ENCODE measurements at places on chromosomes 3 and 15.

DNA sequence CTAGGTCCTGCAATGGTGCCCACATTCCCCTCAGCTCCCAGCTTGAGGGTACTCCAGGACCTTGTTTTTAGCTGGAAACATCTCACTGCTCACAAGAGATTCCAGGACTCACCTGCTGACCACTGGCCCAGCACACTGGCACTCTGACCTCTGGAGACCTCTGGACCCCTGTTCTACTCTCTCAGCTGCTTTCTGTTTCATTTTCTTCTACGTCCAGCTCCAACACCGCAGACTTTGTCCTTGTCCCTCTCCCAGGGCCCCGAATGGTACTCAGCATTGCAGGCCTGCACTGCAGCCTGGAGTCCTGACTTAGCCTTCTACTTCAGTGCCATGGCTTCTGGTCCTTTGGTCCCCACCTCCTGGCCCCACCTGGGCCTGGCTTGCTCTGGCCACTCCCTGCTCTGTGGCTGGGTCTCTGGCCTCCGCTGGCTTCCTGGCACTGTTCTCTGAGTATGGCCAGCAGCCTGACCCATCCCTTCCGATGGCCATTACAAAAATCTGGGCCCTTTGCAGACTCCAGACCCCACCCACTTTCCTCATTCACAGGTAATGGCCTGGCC, 27.9 kb downstream of the KY start:
- no peak for DNase-seq

DNA sequence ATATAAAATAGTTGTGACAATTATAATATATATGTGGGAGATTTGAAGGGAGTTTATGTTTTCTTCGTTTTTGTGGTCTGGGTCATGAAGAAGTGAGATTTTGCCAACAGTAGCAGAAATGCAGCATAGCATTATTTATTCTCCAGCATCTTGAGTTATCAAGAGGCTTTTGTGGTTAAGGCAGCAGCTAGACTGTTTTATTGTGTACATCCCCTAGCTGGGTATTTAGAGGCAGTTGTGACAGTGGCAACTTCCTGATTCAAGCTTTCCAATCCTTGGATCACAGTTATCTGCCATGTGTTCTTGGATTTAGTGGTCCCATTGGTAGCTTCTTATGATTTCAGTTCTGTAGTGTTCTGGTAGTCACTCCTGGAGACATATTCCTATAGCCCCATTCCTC, 29.0 kb downstream of the ARIH1 start:
- DNase-seq: no peak

- no peak for DNase-seq
Measured at GRCh38 chr3:80285388-80285787, 517.6 kb upstream of the ROBO1 start.

GRCh38 chr15:70375586-70375985, 277.9 kb upstream of the TLE3 start:
- no peak for DNase-seq

GRCh38 chr3:72303926-72304325, 519.0 kb upstream of the PROK2 start:
- no peak for DNase-seq

DNA sequence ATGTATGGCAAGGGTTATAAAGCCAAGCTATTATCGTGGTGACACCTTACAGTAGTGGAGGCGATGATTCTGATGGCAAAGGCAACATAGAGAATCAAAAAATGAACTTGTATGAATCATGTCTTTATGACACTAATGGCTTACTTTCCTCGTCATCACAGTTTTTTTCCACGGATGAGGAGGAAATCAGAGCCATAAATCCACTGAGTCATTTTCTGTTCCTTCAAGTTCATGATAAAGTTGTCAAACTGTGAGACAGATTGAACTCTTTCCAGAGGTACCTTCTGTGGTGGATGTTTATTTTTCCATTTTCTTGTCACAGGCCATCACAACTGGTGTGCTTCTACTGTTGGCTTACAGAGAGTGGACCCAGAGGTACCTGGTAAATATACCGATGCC, 8.5 kb downstream of the TMEM212 start:
- no peak for DNase-seq

GRCh38 chr3:197151580-197151979, 122.0 kb upstream of the MELTF start:
- DNase-seq: peak; percentile 52

GRCh38 chr3:70250492-70250891, 61.9 kb downstream of the MDFIC2 start:
- no peak for DNase-seq

GRCh38 chr15:94004697-94005096, 226.7 kb upstream of the MCTP2 start:
- no peak for DNase-seq

DNA sequence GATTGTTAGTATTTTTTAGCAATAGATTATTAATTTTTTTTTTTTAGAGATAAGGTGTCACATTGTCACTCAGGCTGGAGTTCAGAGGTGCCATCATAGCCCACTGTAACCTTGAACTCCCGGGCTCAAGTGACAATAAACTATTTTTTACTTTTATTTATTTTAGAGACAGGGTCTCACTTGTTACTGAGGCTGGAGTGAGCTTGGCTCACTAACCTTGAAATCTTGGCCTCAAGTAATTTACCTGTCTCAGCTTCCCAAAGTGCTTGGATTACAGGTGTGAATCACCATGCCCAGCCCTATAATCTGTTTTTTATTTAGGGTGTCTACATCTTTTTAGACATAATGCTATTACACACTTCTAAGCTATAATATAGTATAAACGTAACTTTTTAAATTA, 7.9 kb upstream of the ARPP19 start:
- DNase-seq: no peak

DNA sequence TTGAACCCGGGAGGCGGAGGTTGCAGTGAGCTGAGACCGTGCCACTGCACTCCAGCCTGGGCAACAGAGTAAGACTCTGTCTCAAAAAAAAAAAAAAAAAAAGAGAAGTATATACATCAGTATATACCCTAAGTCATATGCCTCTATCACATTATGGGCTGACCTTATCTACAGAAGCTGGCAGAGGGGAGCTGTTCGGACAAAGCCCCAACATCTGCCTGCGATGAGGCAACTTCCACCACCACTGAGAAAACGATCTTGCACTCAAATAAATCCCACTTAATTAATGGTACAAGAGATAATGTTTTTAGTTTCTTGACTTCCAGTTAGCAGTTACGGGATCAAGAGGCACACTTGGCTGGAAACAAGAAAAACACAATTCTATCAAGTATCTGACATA, 2.2 kb downstream of the GLT8D1 start:
- DNase-seq: no peak

- no peak for DNase-seq
Measured at GRCh38 chr3:112000966-112001365, 2.2 kb downstream of the TAGLN3 start.

GRCh38 chr3:34312684-34313083, 514.3 kb downstream of the PDCD6IP start:
- no peak for DNase-seq
